T-helper 2 cell treated with Interferon-gamma antibody and Interleukin-4, amounts not matched to agents 5 μg/mL and 100 μg/mL, for 36 hours (primary cell): ENCODE measurements at places on chromosomes 5 and 9.

- no peak overlapping the region for H3K27ac ChIP-seq
- DNase-seq, result no peak
- no peaks in the 10 kb centered on the region for H3K36me3 ChIP-seq
- H3K4me1 ChIP-seq, result peaks cover 4% of the 10 kb centered on the region
- peaks cover 3% of the 10 kb centered on the region for H3K27me3 ChIP-seq
Measured at GRCh38 chr5:151288180-151288579, 15.4 kb downstream of the SLC36A3 start.

DNA sequence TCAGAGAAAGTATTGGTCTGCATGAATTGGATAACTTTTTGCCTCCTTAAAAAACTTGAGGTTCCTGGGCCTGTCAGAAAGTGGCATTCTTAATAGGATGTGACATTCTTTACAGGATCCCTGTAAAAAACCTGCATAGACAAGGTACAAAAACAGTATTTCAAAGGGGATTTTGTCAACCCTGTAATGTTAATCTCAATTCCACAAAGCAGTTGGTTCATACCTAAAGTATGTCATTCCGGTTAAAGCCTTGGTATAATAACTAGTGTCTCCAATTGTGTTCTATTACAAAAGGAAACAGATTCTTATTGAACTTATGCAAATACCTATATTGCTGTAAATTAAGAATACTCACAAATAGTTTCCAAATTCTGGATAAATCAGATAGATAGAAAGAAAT is 169.7 kb downstream of the CDH10 start:
- H3K27ac ChIP-seq, result no peak overlapping the region
- no peaks in the 10 kb centered on the region for H3K27me3 ChIP-seq
- H3K4me1 ChIP-seq, result no peaks in the 10 kb centered on the region

- no peak for DNase-seq
- H3K27ac ChIP-seq, result no peak overlapping the region
- H3K4me3 ChIP-seq, result no peak overlapping the region
- no peaks in the 10 kb centered on the region for H3K4me1 ChIP-seq
- H3K36me3 ChIP-seq, result no peaks in the 10 kb centered on the region
- H3K27me3 ChIP-seq, result peaks cover 8% of the 10 kb centered on the region
Measured at GRCh38 chr5:145872486-145872885, 328 bp downstream of the GRXCR2 start.

DNA sequence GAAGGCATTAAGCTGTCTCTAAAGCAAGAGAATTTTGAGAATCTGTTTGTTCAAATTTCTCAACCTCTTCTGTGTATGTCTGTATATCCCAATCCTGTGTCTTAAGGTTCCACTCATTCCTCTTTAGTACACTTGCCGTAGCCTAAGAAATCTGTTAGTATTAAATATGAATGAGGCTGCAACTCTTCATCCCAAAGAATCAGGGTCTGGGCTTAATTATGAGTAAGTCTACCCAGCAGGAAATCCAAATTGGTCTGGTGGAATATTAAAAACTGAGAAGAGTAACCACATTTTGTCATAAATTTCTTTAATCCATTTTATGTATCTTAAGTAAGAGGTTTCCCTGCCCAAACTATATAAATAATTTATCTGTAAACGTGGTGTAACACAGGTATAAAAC is 1171.2 kb downstream of the CDH12 start:
- H3K4me1 ChIP-seq, result no peaks in the 10 kb centered on the region
- no peak overlapping the region for H3K27ac ChIP-seq
- H3K27me3 ChIP-seq, result no peaks in the 10 kb centered on the region
- H3K4me3 ChIP-seq, result no peak overlapping the region

DNA sequence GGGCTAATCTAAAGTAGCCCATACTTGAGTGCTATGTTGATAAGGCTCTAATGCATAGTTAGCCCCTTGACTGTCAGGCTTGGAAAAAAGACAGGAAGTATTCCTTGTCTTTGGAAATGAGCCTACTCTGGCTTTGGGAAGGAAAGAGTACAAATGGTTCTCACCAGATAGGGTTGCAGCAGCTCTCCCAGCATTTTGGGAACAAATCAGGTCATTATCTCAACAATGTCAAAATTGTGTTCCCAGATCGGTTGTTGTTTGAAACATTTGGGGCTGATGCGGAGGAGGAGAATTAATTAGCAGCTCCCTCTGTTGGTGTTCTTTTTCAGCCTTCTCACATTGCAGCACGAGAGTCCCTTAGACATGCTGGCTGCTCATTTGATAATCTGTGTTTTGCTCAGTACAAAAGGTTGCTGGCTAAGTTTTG is 294.7 kb upstream of the DMRT1 start:
- DNase-seq, result no peak
- no peak overlapping the region for H3K4me3 ChIP-seq
- no peak overlapping the region for H3K27ac ChIP-seq
- H3K27me3 ChIP-seq, result peaks cover 2% of the 10 kb centered on the region
- peaks cover 3% of the 10 kb centered on the region for H3K4me1 ChIP-seq
- no peaks in the 10 kb centered on the region for H3K36me3 ChIP-seq

DNA sequence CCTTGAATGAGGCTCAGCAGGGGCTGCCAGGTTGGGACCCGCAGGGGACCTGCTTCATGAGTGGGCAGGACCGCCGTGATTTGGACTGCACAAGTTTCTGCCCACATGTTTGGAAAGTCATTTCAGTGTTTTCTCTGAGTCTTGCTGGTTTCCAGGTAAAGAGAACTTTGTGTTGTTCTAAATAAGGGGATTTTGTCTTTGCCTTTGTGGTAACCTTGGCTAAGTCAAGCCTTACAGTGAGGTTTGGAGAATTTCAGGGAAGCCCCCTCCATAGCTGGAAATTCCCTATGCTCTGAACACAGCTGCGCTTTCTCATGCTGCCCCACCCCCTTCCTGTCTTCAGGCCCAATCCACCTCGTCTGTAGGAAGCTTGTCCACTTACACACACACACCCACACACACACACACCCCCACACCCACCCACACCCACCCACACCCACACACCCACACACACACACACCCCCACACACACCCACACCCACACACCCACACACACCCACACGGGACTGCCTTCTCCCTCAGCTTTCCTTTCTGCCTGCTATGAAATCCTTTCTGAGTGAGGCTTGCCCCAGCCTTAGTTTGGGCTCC is 270.1 kb downstream of the HSPA4 start:
- no peak overlapping the region for H3K4me3 ChIP-seq
- H3K36me3 ChIP-seq, result no peaks in the 10 kb centered on the region
- H3K27ac ChIP-seq, result no peak overlapping the region
- no peaks in the 10 kb centered on the region for H3K27me3 ChIP-seq
- peak; percentile 54 for DNase-seq
- H3K4me1 ChIP-seq, result no peaks in the 10 kb centered on the region

DNA sequence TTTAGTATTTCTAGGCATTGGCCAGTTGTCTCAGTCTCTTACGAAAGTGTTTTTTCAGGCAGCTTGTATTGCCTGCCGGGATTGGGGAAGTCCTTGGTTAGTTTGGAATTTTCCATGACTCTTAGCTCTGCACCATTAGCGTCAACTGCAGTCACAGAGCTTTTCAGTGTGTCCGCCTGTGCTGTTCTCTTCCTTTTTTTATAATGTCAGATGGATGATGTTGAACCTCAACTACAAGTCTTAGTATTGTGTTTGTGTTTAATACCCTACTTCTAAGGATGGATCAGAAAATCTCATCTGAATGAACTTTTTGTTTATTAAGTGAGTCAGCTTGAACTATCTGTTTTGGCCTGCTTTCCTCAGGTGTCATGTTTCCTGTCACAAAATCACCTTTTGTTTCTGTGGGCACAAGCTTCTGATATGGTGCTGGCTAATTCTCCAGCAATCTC is 33.1 kb downstream of the ATP6V0E1 start:
- H3K4me1 ChIP-seq, result peaks cover 11% of the 10 kb centered on the region
- H3K27ac ChIP-seq, result no peak overlapping the region
- no peak overlapping the region for H3K4me3 ChIP-seq
- H3K27me3 ChIP-seq, result no peaks in the 10 kb centered on the region
- peaks cover 24% of the 10 kb centered on the region for H3K36me3 ChIP-seq

DNA sequence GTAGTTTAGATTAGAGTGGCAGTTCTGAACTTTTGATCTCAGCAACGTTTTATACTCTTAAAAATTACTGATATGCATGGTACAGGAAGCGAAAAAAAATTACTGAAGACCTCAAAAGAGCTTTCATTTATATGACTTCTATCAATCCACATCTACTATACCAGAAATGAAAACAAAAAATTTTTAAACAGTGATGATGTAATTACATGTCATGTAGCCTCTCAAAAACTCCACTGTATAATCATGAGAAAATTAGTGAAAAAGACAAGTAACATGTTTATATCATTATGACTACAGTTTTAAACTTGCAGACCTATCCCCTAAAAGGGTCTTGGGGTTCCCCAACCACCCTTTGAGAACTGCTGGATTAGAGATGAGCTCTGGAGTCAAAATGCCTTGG is 9.3 kb downstream of the DNAJC18 start:
- H3K4me3 ChIP-seq, result no peak overlapping the region
- H3K4me1 ChIP-seq, result peaks cover 9% of the 10 kb centered on the region
- DNase-seq, result no peak
- no peak overlapping the region for H3K27ac ChIP-seq

- H3K36me3 ChIP-seq, result no peaks in the 10 kb centered on the region
- H3K27me3 ChIP-seq, result peaks cover 8% of the 10 kb centered on the region
- no peak overlapping the region for H3K27ac ChIP-seq
- H3K4me1 ChIP-seq, result no peaks in the 10 kb centered on the region
- H3K4me3 ChIP-seq, result no peak overlapping the region
Measured at GRCh38 chr9:34717996-34718614, 8.2 kb upstream of the CCL21 start.

GRCh38 chr9:133199648-133200321 is 9.3 kb downstream of the OBP2B start:
- DNase-seq, result peak; percentile 13
- peaks cover 11% of the 10 kb centered on the region for H3K27me3 ChIP-seq
- peaks cover 2% of the 10 kb centered on the region for H3K4me1 ChIP-seq
- H3K27ac ChIP-seq, result no peak overlapping the region
- peak overlapping the region; percentile 72 for H3K4me3 ChIP-seq

DNA sequence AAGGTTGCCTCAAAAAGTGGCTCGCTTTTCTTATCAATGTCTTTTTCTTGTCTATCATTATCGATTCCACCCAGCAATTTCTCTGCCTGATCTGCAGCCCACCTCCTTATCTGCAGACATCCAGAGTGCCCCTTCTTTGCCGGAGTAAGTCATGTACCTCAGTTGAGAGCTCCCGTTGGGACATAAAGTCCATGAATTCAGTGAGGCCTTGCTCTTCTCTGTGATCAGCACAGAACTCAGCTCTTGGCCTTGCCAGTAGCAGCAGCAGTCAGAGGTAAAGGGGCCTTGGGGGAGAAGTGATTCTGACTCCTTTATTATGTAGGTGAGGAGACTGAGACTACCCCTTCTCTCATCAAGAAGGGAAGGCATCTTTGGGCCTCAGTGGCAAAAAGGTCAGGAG is 24.9 kb upstream of the DCAF12 start:
- H3K27ac ChIP-seq, result no peak overlapping the region
- no peak for DNase-seq
- H3K4me1 ChIP-seq, result no peaks in the 10 kb centered on the region
